Suprapubic skin (tissue), 4 donors: ENCODE measurements at places on chromosomes 7 and 10.

- DNase-seq, result no peak
- H3K36me3 ChIP-seq, result no peaks in the 10 kb centered on the region
- no peaks in the 10 kb centered on the region for H3K27me3 ChIP-seq
- no peak overlapping the region for H3K4me3 ChIP-seq
Observed at GRCh38 chr10:75972491-75973276, 541.3 kb downstream of the LRMDA start.

DNA sequence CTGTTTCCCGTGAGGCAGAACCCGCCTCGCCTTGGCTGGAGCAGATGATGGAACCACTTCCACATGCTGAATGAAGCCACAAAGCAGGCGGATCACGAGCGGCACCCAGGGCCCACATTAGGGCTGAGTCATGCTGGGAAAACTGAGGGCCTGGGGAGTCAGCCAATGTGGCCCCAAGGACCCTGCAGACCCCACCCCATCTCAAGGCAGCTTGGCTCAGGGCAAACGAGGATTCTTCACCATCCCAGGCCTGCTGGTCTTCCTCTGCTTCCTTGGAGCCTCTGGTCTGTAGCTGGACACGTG, 488.0 kb downstream of the DNAJB6 start:
- H3K4me1 ChIP-seq, result no peaks in the 10 kb centered on the region
- H3K4me3 ChIP-seq, result no peak overlapping the region
- no peak overlapping the region for H3K27ac ChIP-seq
- no peak for DNase-seq

- no peaks in the 10 kb centered on the region for H3K4me1 ChIP-seq
- H3K27me3 ChIP-seq, result peaks cover 11% of the 10 kb centered on the region
- H3K4me3 ChIP-seq, result no peak overlapping the region
- H3K27ac ChIP-seq, result no peak overlapping the region
- no peaks in the 10 kb centered on the region for H3K36me3 ChIP-seq
Observed at GRCh38 chr10:100103581-100103980, 21.9 kb upstream of the CPN1 start.

GRCh38 chr10:95482501-95483233, 78.5 kb downstream of the SORBS1 start:
- no peak overlapping the region for H3K27ac ChIP-seq
- DNase-seq, result no peak
- H3K27me3 ChIP-seq, result no peaks in the 10 kb centered on the region
- H3K4me3 ChIP-seq, result no peak overlapping the region

- no peak overlapping the region for H3K27ac ChIP-seq
- no peak overlapping the region for H3K4me3 ChIP-seq
- H3K36me3 ChIP-seq, result no peaks in the 10 kb centered on the region
- H3K27me3 ChIP-seq, result no peaks in the 10 kb centered on the region
- H3K4me1 ChIP-seq, result no peaks in the 10 kb centered on the region
- no peak for DNase-seq
Observed at GRCh38 chr7:120838281-120838682, 19.7 kb downstream of the TSPAN12 start.

DNA sequence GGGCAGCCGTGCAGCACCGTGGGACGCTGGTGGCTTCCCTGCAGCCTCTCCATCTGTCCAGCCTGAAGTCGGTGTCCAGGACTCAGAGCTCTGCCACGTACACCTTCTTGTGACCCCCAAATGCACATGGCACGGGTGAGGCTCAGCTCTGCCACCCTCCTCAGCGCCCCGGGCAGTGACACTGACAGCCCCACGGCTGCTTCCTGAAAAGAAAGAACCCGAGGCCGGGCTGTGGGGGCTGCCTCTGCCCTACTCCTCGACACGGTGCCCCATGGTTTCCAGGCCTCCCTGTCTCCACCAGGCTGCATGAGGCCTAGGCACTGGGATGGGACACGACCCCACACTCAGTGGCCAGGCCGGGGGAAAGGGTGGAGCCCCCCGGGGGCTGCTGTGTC, 13.7 kb downstream of the ADGRA1 start:
- H3K36me3 ChIP-seq, result no peaks in the 10 kb centered on the region
- H3K27me3 ChIP-seq, result peaks cover 99% of the 10 kb centered on the region
- peaks cover 10% of the 10 kb centered on the region for H3K4me1 ChIP-seq
- no peak for DNase-seq

DNA sequence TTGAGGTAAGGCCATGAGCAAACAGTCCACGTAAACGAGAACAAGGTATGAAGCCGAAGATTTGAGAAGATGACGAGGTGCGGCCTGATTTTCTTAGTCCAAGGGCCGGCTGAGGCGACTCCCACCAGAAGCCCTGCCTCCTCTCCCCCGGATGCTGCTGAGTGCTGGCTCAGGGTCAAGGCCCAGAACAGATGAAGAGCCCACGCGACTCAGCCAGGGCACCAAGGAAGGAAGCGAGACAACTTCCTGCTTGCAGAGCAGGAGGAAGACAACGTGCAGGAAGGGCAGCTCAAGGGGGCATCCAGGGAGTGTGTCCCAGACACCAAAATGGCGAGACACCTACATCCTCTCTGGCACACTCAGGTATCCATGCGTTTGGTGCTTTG, 99.5 kb downstream of the CYTH3 start:
- H3K4me3 ChIP-seq, result no peak overlapping the region
- H3K27ac ChIP-seq, result no peak overlapping the region
- DNase-seq, result no peak
- H3K27me3 ChIP-seq, result no peaks in the 10 kb centered on the region
- peaks cover 32% of the 10 kb centered on the region for H3K36me3 ChIP-seq

GRCh38 chr7:154564676-154565075, 438.2 kb downstream of the PAXIP1 start:
- no peak for DNase-seq
- H3K27me3 ChIP-seq, result no peaks in the 10 kb centered on the region
- no peaks in the 10 kb centered on the region for H3K4me1 ChIP-seq
- H3K27ac ChIP-seq, result no peak overlapping the region

DNA sequence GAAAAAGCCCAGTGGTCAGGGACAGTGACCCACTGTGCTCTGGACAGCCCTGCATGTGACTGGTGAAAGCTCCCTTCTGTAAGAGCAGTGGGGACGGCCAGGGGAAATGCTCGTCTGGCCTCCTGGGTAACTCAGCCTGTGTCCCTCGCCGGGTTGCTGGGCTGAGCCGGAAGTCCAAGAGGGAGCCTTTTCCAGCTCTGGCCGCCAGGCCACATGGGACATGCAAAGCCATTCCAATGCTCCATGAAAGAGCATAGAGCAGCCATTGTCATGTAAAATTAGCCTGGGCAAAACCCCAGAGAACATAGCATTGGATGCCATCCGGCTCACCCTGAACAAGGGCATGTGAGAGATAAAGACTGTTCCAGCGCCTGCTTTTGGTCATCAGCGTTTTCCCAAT, 64.9 kb upstream of the ADRB1 start:
- no peaks in the 10 kb centered on the region for H3K36me3 ChIP-seq
- H3K4me3 ChIP-seq, result no peak overlapping the region
- peaks cover 12% of the 10 kb centered on the region for H3K4me1 ChIP-seq
- DNase-seq, result no peak
- H3K27me3 ChIP-seq, result no peaks in the 10 kb centered on the region

- H3K36me3 ChIP-seq, result peaks cover 26% of the 10 kb centered on the region
- no peak overlapping the region for H3K4me3 ChIP-seq
- H3K27ac ChIP-seq, result no peak overlapping the region
- H3K27me3 ChIP-seq, result no peaks in the 10 kb centered on the region
- DNase-seq, result peak; percentile 60
- peaks cover 7% of the 10 kb centered on the region for H3K4me1 ChIP-seq
Observed at GRCh38 chr10:5897504-5897903, 7.5 kb downstream of the FBH1 start.

DNA sequence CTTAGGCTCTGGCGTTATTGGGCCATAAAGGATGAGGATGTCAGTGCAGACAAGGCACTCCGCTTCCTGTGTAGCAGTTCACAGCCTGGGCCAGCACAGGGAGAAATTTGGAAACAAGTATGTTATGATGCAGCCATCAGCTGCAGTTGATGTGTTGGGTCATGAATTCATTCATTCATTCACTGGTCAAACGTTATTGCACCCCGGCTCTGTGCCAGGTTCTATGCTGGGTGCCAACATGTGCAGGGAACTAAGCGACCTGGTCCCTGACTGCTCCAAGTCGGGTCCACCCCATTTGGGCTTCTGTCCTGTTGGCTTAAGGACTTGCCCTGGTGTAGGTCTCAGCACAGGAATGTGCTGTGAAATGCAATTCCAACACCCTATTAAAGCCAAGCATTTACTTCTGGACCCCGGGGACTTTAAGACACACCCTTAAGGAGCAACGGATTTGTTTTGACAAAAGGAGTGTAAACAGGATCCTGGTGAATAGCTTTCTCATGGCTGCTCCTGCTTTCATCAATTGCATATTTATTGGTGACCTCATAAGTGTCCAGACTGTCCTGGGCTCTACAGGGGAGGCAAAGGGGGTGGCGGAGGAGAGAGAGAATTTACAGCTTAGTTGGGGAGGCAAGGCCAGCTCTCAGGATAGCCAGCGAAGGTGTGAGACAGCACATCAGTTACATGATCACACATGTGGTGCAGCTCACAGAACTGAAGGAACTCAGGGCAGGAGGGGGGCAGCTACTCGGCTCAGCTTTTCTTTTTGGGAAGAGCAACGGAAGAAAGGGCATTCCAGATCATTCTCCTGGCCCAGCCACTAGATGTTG, 158.6 kb downstream of the GRK5 start:
- peaks cover 58% of the 10 kb centered on the region for H3K4me1 ChIP-seq
- H3K36me3 ChIP-seq, result no peaks in the 10 kb centered on the region
- H3K27ac ChIP-seq, result peak overlapping the region; percentile 46
- no peaks in the 10 kb centered on the region for H3K27me3 ChIP-seq

- no peaks in the 10 kb centered on the region for H3K4me1 ChIP-seq
- peaks cover 3% of the 10 kb centered on the region for H3K27me3 ChIP-seq
- no peaks in the 10 kb centered on the region for H3K36me3 ChIP-seq
- DNase-seq, result no peak
- no peak overlapping the region for H3K4me3 ChIP-seq
Observed at GRCh38 chr10:11896549-11897200, 73.5 kb downstream of the PROSER2 start.

- no peaks in the 10 kb centered on the region for H3K27me3 ChIP-seq
- no peak for DNase-seq
- no peak overlapping the region for H3K4me3 ChIP-seq
- no peak overlapping the region for H3K27ac ChIP-seq
- peaks cover 3% of the 10 kb centered on the region for H3K4me1 ChIP-seq
Observed at GRCh38 chr10:110989016-110989415, 69.6 kb downstream of the SHOC2 start.

DNA sequence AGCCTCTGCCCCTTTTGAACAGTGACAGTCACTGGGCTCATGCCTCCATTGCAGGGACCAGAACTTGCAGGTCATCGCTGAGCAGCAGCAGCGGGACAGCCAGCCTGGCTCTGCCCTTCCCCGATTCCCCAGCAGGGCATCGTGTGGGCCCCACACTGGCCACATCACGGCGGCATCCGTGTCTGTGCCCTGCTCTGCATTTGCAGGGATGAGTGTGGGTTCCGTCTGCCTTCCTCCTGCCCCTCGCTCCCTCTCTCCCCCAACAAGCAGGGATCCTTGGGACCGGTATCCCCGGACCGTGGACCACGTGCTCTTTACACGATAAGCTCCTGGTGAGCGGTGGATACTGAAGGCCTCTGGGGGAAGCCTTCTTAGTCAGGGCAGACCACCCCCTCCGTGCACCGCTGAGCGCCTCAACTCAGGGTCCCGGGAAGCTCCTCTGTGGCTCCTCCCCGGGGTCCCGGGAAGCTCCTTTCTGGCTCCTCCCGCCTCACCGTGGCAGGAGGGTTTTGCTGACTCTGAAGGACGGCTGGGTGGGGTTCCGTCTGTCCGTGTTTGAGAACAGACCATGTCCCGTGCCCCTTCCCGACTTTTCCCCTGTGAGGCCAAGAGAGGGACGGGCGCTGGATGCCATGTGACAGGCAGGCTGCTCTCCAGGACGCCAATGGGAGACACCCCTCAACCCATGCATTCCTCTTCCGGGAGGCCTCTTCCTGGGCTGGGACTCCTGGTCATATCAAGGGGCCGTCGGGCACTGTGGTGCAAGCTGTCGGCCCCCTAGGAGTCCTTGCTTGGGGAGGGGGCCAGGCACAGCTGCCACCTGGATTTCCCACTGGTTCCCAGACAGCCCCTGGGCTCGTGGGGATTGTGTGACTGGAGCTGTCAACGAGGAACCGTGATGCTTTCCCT, 23.5 kb upstream of the NKX6-2 start:
- no peak for DNase-seq
- peaks cover 74% of the 10 kb centered on the region for H3K27me3 ChIP-seq
- H3K4me3 ChIP-seq, result no peak overlapping the region
- no peak overlapping the region for H3K27ac ChIP-seq
- no peaks in the 10 kb centered on the region for H3K36me3 ChIP-seq
- H3K4me1 ChIP-seq, result no peaks in the 10 kb centered on the region

GRCh38 chr7:80591654-80592053, 46.8 kb upstream of the CD36 start:
- H3K36me3 ChIP-seq, result no peaks in the 10 kb centered on the region
- H3K4me1 ChIP-seq, result peaks cover 10% of the 10 kb centered on the region
- H3K4me3 ChIP-seq, result no peak overlapping the region
- no peak overlapping the region for H3K27ac ChIP-seq

- no peaks in the 10 kb centered on the region for H3K4me1 ChIP-seq
- H3K27ac ChIP-seq, result no peak overlapping the region
- H3K36me3 ChIP-seq, result no peaks in the 10 kb centered on the region
- peaks cover 27% of the 10 kb centered on the region for H3K27me3 ChIP-seq
- no peak for DNase-seq
Observed at GRCh38 chr10:96357038-96357620, 1.7 kb downstream of the OPALIN start.

GRCh38 chr10:27513451-27514191, 9.5 kb downstream of the RAB18 start:
- H3K4me1 ChIP-seq, result peaks cover 14% of the 10 kb centered on the region
- peaks cover 37% of the 10 kb centered on the region for H3K36me3 ChIP-seq
- H3K27me3 ChIP-seq, result no peaks in the 10 kb centered on the region
- no peak overlapping the region for H3K4me3 ChIP-seq
- H3K27ac ChIP-seq, result no peak overlapping the region

DNA sequence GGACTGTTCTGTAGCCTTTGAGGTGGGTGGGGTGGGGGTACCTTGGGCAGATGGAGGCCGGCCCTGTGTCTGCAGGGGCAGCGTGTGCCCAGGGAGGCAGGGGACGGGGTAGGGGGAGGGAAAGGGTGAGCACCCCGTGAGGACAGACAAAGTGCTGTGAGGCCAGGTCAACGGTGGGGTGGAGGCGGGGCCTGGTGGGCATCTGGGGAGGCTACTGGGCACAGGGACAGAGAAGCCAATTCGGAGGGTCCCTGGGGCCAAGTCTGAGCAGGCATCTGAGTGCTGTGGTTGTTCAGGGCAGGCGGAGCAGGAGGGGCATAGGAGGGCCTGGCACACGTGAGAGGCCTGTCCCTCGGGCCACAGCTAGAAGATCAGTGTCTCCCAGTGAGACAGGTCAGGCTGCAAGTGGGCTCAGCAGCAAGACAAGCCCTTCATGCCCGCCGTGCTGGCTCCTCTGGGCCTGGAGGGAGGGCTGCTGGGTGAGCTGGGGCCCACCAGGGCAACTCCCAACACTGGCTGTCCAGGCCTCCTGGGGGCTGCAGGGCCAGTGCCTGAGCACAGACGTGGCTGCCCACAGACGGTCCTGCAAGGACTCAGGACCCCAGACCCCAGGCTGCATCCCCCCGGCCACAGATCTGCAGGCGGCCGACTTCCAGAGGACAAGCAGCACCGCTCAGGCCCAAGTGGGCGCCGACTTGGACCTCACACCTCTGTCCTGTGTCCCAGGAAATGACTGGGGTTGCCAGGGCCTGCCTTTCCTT, 26.4 kb upstream of the KNDC1 start:
- no peaks in the 10 kb centered on the region for H3K4me1 ChIP-seq
- H3K36me3 ChIP-seq, result no peaks in the 10 kb centered on the region
- DNase-seq, result peak; percentile 51
- no peaks in the 10 kb centered on the region for H3K27me3 ChIP-seq
- no peak overlapping the region for H3K27ac ChIP-seq

GRCh38 chr10:26335574-26336093, 102.5 kb upstream of the APBB1IP start:
- no peaks in the 10 kb centered on the region for H3K36me3 ChIP-seq
- no peak overlapping the region for H3K27ac ChIP-seq
- peak overlapping the region; percentile 21 for H3K4me3 ChIP-seq
- H3K4me1 ChIP-seq, result peaks cover 3% of the 10 kb centered on the region
- no peaks in the 10 kb centered on the region for H3K27me3 ChIP-seq
